ENCODE measurements at places on chromosomes 16 and 17. TPM values are rescaled to one million over a fixed set of nuclear protein-coding genes. Genes with fewer than 3 reads are reported as not detected.

GRCh38 chr17:2867441-2868424 is 71.5 kb downstream of the RAP1GAP2 start:
- DNase-seq, result no peak

DNA sequence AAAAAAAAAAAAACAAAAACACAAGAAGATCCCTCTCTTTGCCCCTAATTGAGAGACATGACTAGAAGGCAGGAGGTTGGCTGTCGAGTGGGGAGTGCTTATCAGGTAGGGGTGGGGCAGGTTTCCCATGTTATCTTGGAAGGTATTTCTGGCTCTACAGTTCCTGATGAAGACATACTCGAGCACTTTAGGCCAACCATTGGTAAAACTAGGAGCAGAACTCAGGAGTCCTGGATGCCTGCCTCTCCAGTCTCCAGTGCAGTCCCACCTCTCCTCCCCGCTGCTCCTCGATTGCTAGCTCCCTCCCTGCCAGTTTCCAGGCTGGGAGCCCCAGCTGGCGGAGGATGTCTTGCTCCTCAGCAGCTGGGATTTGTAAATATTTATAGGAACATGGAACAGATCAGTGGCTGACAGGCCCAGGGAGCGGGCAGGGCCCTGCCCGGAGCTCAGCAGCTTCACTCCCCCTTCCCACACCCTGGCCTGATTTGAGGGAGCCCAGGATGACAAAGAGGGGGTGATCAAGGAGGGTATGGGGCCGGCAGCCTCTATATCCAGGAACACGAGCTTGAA is 11.4 kb upstream of the C1QL1 start:
- DNase-seq, result no peak

- no peak for DNase-seq
Observed at GRCh38 chr17:45954914-45955313, 44.1 kb upstream of the STH start.

- no peak for DNase-seq
Observed at GRCh38 chr17:5211458-5211857, 19.8 kb upstream of the ZNF594 start.

- DNase-seq, result no peak
Observed at GRCh38 chr16:82651921-82652601, 25.3 kb downstream of the CDH13 start.

DNA sequence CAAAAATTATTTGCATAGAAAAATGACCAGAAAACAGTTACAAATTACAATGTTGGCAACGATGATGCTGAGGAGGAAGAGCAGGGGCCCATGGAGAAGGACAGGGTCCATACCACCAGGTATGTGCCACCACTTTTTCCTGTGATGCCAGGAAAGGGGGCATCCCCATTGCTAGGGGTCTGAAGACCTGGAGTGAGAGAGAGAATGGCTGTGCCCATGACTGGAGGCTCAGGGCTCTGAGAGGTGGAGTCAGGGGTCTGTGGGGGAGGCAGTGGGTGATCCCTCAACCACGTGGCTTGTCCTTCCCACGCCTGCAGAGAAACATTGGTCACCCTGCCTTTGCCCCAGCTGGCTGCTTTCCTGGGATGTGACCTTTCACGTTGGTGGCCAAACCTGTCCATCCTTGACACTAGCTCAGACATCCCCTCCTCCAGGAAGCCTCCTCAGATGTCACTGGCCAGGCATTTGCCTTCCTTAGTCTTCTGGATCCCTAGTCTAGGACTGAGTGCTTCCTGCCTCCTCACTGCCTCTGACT is 51.4 kb downstream of the SOCS1 start:
- no peak for DNase-seq

NPIPB2 gene
- total RNA-seq, result 4.0 TPM

ABCA9 gene
- 0.26 TPM for total RNA-seq

ITGAX gene
- total RNA-seq, result 0.64 TPM
